ENCODE measurements at places on chromosomes 11 and 22.

DNA sequence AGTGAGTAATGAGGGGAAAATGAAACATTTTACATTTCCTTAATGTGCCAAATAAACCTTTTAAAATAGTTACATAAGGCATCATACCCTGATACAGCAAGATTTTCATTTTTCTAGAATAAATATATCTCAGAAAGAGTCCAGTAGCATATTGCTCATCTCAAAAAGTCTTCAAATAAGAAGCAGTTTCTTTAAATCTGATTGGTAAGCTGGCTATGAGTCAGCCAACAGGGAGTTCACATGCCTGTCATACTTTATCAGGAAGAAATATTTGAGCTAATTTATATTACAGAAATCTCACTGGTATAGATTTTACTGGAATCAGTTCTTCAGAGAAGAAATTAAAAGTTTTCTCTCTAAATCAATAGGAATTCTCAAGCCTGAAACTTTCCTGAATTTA is 258.1 kb downstream of the C11orf87 start:
- DNase-seq = no peak

- DNase-seq = no peak
Measured at GRCh38 chr22:49607821-49608220, 219.9 kb downstream of the BRD1 start.

DNA sequence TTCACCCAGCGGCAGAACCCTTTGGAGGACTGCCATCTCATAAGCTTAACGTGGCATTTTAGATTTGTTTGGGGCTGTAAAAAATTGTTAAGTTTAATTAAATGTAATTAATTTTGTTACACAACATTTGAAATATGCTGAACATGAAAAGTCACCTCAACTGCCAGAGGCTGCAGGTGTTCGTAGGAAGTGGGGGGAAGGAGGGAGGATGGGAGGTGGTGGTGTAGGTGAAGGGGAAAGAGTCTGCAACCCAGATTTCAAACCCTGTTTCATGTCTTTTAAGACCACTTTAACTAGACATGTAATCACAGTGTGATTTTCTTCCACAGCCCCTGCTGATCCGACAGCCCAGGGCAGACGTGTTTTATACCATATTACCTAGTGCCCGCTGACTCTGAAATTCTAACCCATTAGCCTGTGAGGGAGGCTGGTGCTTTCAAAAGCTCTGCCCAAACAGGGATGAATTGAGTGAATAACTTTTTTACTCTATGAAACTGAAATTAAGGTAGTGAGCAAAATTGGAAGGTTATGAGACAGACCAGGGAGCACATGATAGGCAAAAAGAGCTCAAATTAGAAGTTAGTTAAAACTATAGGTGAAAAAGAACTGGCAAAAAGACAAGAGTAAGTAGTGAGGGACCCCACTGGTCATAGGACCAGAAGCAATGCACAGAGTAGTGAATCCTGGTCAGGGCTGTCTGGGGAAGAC is 279.8 kb downstream of the DDX10 start:
- no peak for DNase-seq

GRCh38 chr22:46614025-46614931 is 5.9 kb upstream of the GRAMD4 start:
- no peak for DNase-seq

- peak; percentile 2 for DNase-seq
Measured at GRCh38 chr11:5600374-5600851, 4.0 kb downstream of the TRIM6 start.

- DNase-seq = no peak
Measured at GRCh38 chr11:12086271-12087074, 23.9 kb upstream of the MICAL2 start.

DNA sequence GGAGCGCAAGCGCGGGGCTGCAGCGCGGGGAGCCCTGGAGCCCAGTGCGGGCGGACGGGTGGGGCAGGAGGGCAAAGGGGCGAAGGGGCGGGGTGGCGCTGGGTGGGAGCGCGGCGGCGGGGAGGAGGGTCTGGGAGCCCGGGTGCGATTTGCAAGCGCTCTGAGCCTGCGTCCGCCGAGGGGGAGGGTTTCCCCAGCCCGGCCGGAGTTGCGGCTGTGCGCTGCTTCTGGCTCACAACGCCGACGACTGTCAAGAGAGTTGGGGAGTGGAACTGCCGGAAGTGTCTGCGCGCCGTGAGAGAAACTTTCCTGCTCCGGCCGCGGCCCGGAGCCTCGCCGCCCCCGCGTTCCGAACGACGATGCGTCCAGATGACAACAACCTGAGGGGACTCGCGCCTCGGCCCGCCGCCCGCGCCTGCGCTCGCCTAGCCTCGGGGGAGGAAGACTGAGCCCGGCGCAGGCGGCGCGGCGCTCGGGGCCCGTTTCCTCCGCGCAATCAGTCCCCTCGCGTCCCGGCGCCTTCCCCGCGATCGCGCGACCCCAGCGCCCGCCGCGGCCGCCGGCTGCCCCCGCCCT is at the start of gene ARHGAP42:
Gene ARHGAP42, plus strand, starts transcription at position 235 of the 576 bp plus-strand sequence. CDS start 391 bp downstream, outside the sequence.
- DNase-seq = no peak

DNA sequence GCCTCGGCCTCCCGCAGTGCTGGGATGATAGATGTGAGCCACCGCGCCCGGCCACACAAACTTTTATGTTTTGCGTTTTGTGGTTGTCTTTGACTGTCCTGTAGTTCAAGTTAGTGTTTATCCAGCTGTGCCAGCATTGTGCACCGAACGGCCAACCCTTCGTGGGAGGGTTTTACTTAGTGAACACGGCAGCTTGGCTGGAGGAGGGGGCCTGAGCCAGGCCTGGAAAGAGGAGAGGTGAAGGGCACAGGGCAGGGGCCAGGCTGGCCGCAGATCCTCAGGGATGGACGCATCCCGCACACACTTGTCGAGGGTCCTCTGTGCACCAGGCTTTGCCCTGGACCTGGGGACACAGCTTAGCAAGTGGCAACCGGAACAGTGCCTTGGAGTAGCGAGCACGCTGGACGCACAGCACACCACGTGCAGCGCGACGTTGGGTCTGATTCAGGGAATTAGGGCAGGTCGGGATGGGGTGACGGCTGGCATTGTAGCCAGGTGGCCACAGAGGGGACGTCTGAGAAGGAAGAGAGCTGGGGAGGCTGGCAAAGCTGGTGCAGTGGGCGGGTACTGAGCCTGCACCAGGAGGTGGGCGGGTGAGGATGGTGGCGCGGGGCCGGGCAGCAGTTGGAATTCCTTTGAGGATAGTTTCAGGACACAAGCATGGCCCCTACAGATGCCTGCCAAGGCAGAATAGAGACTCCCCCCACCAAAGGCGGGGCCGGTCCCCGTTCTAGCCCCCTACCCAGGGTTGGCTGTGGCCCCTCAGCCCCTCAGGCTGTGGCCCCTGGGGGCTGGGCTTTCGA is 13.4 kb downstream of the EPS8L2 start:
- no peak for DNase-seq

DNA sequence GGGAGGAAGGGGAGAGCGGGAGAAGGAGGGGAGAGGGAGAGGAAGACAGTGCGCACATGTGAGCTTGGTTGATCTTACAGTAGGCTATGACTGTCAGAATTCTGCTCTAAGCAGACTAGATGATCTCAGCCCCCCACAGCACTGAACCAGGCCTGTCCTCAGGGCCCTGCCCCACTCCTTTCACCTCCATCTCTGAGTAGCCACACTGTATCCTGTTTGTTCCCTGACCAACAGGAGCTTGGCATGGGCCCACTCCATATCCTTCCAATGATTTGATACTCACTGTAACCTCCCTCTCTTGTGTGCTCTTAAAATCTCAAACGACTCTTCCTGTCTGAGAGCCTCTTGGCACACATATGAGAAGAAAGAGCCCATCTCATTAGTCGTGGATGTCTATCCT is 86.1 kb upstream of the PARVA start:
- no peak for DNase-seq

DNA sequence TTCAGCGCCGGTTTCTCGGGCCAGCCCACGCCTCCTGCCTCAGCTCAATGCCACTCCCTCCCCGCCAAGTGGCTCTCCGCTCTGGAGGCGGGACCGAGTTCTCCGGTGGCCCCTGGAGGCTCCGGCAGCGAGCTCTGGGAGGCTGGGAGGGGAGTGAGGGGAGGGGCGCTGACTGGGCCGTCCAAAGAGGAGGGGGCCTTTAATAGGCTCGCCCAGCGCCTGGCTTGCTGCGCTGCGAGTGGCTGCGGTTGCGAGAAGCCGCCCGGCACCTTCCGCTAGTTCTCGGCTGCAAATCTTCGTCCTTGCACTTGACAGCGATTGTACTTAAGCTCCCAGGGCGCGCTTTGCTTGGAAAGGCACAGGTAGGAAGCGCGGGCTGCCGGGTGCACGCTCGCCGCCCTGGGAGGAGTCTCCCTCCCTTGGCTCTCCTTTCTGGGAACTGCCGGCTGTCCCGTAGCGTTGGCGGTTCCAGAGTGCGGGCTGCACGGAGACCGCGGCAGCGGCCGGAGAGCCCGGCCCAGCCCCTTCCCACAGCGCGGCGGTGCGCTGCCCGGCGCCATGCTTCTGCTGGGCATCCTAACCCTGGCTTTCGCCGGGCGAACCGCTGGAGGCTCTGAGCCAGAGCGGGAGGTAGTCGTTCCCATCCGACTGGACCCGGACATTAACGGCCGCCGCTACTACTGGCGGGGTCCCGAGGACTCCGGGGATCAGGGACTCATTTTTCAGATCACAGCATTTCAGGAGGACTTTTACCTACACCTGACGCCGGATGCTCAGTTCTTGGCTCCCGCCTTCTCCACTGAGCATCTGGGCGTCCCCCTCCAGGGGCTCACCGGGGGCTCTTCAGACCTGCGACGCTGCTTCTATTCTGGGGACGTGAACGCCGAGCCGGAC is at the start of gene ADAMTS15:
Gene ADAMTS15, plus strand, starts transcription at position 230 of the 894 bp plus-strand sequence. Its CDS starts 329 bp downstream, at position 559.
- no peak for DNase-seq

DNA sequence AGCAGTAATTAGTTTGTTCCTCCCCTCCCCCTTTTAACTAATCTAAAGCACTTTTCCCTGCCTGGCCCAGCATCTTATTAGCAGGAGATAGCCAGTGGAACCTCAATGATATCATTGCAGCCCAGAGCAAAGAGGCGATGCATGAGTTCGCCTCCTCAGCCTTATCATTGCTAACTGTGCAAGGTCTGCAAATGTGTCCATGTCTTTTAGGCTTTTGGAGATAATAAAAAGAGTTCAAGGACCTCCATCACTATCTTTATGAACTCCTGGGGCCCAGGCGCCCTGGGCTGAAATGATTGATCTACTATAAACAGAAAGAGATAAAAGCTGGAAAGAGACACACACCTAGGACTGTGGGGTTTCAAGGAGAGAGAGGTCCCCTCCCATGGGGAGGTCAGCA is 124.2 kb upstream of the TBCEL start:
- DNase-seq = no peak

DNA sequence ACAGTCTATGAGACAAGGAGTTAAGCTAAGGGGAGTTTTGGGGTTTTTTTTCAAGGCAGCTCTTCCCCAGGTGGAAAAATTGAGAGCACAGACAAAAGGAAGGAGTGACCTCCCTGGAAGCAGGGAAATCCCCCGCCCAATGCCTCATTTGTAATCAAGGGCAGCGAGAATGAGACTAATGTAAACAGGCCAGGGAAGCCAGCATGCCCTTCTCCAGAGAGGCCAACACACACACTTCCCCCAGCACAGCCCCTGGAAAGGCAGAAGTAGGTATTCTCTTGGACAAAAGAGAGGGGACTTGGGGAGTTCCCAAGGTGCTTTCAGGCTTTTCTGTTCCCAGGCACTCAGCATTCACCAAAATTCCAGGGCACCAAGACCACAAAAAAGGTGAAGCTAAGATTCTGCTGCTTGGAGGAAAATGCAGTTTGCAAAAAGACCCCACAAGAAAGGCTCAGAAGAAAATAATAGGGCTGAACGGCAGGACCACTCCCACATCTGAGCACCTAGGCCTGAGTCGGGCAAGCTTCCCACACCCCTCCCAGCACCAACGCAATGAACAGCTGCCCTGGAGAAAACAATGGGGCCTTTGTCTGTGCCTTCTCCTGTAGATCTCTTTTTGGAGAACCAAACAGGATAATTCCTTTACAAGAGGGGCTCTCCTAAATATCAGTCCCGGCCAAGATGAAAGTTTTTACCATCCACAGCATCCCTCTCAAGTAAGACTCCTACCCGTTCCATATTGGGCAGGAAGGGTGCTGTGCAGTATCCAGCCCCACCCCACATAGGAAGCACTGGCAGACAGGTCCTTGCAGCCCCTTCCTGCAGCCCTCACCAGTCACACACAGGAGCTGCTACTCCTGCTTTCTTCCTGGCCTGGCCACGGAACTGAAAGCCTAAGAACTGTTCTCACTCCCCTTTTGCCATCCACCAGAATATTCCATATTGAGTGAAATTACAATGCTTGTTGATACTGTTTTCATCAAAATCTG is 70.7 kb upstream of the AKIP1 start:
- no peak for DNase-seq

GRCh38 chr22:43109921-43110443 is 568 bp upstream of the BIK start:
- no peak for DNase-seq

DNA sequence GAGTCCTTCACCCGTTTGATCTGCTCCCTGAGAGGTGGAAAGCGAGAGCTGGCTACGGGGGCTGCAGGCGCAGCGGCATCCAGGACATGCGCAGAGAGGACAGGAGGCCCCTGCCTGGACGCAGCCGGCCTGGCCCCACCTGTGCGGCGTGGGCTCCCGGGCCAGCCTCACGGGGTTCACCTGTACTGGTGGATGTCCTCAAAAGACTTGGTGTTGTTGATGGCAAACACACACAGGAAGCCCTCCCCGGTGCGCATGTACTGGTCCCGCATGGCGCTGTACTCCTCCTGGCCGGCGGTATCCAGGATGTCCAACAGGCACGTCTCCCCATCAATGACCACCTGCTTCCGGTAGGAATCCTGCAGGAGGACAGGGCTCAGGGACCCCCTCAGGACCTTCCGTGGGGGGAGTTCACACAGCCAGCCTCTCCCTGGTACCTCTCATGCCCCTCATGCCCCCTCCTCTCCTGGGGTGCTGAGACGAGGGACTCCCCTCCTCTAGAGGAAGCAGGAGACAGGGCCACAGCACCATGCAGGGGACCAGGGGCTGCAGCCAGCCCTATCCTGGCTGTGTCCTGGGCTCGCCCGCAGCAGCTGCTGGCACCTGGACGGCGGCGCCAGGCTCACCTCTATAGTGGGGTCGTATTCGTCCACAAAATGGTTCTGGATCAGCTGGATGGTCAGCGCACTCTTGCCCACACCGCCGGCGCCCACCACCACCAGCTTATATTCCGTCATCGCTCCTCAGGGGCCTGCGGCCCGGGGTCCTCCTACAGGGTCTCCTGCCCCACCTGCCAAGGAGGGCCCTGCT is 1.6 kb downstream of the HRAS start:
- DNase-seq = no peak

- DNase-seq = no peak
Measured at GRCh38 chr11:108618529-108618928, 25.0 kb upstream of the EXPH5 start.

GRCh38 chr11:125072961-125073590 is 10.0 kb downstream of the SLC37A2 start:
- no peak for DNase-seq

DNA sequence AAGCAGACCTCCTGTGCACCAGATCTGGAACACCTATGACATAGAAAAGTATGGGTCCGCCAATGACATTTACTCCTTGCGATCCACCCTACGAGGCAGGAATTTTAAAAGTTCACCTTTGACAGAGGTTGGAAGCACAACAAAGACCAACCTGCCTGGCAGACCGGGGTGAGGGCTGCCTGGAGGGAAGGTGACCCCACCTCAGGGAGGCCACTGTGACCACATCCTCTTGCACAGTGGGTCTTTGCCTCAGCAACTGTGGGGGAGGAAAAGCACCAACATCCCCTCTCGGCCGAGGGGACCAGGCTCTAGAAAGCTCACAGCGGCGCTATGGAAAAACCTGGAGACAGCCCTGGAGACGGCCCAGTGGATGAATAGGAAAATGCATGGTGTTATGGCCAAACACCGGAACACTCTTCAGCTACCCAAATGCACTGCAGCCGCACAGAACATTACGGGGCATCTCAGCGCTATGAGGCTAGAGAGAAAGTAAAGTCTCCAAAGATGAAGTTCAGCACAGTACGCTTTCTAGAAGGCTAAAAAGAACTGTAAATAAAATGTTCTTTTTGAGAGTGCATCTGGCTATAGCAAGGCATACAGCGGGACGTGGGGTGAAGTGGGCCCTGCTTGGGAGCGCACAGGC is 1.8 kb upstream of the SHISAL1 start:
- DNase-seq = no peak
